ENCODE measurements at places on chromosomes 1 and 21.

- no peak for DNase-seq
Measured at GRCh38 chr21:45040157-45040711, 34.1 kb upstream of the ADARB1 start.

DNA sequence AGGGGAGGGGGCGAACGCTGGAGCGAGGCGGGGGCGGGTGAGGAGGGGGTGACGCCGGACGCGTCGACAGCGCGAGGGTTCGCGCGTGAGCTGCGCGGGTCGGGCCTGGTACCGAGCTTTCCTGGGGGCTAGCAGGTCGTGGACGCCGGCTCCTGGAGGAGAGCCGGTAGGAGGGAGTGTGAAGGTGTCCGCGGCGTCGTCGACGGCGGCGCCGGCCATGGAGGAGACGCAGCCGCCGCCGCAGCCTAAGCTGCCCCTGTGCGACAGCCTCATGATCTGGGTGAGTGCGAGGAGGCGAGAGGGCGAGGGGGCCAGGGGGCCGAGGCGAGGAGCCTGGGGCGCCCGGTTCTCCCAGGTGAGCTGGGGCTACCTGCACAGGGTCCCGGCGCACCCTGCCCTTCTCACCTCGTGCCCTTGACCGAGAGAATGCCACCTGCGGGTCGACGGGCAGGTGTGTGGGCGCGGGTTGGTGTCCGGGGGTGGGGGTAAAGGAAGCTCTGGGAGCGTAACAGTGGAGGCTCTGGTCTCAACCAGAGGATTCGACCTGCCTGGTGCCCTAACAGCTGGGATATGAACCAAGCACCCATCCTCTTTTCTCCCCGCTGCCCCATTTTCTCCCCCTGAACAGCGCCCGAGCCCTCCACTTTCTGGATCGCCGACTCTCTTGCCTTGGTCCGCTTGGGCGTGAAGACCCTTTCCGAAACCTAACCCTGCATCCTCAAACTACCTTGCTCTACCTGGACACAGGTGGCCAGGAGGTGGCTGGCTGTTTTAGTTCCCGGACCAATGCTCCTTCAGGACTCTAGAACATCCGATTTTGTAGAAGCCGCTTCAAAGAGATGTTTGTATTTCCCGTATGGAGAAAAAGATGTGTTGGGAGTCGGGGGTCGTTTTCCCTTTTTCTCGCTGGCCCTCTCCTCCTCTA is at the start of gene HOOK1:
HOOK1 (plus strand) TSS at position 49 of the 925 bp plus-strand sequence; CDS start at position 218, 169 bp downstream.
- no peak for DNase-seq

DNA sequence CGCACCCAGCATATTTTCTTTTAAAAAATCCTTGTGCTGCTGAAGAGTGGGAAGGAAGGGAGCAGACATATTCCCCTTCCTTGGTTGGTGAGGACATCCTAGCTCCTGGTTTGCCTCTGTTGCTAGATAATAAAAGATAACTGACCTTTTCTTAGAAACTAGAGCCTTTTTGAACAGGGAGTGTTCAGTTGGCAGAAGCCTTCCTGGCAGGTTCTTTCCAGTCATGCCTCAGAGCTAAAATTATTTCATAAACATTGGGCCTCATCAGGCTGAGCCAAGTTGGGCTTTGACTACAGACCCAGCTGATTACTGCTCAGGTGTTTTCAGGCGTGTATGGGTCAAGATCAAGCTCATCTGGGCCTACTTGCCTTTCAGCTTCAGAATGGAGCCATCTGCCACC is 22.7 kb upstream of the SH3BGRL3 start:
- DNase-seq = no peak

DNA sequence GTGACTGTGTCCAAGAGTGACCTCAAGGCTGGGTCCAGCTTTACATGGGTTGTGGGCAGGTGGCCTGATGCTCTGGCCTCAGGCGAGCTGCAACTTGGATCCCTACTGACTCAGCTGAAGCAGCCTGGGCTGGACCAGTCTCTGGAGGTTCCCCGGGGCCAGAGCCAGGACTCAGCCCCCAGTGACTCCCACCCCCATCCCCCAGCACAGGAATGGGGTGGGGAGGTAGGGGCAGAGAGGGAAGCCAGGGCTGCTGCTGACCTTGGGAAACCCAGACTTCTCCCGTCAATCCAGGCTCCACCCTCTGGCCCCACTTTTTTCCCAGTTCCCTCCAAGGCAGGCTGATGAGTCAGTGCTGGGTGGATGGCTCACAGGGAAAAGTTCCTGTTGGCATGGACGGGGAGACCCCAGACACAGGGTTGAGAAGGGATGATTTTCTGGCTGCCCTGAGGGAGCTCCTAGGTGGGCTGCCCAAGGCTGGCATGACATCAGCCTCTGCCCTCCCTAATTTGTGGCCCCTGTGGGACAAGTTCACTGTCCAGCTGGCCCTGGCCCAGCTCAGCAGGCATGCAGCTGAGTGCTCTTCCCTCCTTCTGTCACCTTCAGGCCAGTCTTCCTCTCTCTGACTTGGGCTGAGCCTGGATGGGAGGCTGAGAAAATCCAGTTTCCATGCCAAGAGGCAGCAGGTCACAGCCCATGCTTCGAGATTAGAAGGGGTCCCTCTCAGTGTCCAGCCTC is 2.2 kb downstream of the ZC3H12A start:
- DNase-seq = peak; percentile 34

- no peak for DNase-seq
Measured at GRCh38 chr1:184022668-184023067, 14.9 kb downstream of the COLGALT2 start.

DNA sequence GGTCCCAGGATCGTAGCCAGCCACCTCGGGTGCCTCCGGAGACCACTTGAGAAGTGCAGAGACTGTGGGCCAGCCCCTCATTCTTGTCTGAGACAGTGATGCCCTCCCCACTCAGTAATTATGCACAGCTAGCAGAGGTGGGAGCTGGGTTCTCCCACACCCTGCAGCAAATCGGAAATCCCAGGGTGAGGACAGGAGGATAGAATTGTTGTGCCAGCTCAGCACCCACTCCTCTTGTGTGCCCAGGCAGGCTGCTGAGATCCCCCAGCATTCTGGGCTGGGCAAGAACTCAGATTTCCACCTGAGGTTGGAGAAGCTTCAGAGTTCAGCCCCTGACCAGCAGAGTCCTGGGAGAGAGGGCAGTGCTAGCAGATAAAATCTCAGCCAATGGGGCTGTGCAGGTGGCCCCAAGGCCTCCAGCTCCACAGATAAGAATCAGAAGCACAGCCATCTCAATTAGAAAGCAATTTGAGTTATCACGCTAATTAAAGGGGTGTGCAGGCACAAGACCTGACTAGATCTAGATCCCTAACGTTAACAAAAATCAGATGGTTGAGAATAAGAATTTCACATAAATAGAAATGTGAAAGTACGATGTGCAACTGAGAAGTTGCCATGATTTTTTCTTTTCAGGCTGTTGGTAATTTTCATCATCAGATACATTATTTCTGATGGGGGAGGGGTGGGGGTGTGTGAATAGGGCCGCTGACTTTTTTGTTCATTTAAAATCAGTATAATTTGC is 45.5 kb upstream of the IRF2BP2 start:
- DNase-seq = no peak

DNA sequence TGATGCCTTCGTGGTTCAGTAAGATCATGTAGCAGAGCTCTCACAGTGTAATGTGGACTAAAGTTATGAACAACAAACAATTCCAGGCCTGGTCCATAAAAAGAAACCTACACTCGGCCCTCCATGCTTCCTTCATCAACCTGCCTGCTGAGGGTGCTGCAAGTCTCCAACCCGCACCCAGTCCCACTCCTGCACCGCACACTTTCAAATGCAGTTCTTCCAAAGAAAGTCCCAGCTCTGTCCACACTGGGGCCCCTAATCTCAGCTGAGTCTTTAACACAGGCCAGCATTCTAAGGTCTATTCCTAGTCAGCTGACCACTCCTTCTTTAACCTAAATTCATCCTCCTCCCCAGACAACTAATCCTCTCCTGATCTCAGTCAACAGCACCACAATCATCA is 71.5 kb upstream of the NR5A2 start:
- no peak for DNase-seq

DNA sequence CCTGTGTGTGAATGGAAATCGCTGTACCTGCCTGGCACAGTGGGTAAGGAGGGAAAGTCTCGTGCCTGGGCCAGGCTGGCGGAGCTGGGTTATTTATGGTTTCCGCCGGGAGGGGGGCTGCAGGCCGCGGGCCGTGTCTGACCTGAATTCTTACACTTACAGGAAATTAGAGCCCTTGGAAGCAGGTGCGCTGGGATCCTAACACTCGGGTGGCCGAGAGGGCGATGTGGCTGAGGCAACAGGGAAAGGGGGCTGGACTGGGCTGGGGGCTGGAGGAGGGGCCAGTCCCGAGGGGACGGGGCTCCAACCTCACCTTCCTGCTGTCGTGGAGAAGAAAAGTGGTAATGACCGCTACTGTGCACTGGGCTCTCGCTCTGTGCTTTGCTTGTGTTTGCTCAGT is 109.4 kb upstream of the WNT4 start:
- DNase-seq = no peak

DNA sequence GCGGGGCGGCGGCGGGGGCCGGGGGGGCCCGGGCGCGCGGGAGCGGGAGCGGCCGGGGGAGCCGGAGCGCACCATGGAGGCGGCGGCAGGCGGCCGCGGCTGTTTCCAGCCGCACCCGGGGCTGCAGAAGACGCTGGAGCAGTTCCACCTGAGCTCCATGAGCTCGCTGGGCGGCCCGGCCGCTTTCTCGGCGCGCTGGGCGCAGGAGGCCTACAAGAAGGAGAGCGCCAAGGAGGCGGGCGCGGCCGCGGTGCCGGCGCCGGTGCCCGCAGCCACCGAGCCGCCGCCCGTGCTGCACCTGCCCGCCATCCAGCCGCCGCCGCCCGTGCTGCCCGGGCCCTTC is 546 bp downstream of the SKI start:
- no peak for DNase-seq

DNA sequence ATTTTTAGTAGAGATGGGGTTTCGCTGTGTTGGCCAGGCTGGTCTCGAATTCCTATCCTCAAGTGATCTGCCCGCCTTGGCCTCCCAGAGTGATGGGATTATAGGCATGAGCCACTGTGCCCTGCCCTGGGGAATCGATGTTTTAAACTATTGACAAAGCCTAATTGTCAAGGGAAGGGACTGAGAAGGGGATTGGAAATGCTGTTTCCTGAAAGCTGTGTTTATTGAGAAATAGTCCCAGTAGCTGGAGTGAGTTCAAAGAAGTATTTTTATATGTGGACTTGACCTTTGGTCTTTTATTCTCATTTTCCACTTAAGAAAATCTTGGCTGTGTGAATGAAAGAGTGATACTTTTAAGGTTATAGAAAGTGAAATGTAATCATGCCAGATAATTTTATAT is 47.5 kb downstream of the KIF1B start:
- DNase-seq = no peak

GRCh38 chr1:70348399-70349165 is 5.9 kb downstream of the ANKRD13C start:
- DNase-seq = no peak

DNA sequence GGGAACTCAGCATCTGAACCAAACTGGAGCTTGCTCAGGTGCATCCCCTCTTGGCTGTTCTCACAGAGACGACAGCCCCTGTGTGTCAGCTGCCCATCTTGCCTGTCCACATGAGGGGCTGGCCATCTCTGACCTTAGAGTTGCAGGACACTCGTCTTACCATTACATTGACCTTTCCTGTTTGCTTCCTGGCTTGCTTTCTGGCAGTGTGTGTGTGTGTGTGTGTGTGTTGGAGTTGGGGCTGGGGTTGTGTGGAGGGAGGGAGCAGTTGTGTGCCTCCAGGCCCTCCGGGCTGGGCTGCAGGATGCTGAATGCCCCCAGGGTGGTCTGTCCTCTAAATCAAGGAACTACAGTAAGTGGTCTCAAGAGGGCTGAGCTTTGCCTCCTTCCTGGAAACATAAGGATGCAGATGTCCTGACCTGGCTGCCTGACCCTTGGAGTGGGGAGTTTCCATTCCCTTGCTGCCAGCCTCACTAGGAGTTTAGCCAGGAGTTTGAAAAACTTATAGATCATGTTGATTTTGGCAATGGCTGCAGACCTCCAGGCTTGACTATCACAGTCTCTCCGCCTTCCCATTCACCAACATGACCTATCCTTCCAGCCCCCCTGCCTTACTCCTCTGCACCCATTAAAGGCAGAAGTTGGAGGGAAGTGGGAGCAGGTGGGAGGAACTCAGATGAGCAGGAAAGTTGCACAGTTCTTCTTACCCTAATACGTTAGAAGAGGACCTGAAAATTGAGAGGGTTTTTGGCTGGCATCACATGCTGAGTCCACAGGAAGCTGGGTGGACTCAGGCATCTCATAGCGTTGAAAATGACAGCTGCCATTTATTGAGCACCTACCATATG is 19.0 kb downstream of the RASSF5 start:
- DNase-seq = no peak

DNA sequence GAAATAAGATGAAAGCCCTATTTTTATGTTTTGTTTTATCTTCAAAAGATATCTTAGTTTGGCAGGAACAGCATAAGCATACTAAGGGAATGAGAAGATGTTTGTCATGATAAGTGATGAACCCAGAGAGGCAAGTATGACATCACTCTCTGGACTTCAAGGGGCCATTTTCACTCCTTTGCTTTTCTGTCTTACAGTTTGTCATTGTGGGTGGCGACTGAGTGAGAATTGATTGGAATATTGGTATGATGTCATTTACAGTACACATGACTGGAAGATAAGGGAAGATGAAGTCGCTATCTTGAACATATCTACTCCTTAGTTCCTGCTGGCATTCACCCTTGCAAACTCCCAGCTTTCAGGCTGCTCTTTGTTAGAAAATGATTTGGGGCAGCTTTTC is 258.1 kb upstream of the RAB4A start:
- no peak for DNase-seq

- no peak for DNase-seq
Measured at GRCh38 chr21:38156200-38156599, 100.6 kb upstream of the KCNJ15 start.

- no peak for DNase-seq
Measured at GRCh38 chr1:117312453-117313138, 54.7 kb upstream of the MAN1A2 start.

GRCh38 chr1:89356658-89357400 is 7.0 kb upstream of the GBP6 start:
- no peak for DNase-seq

- no peak for DNase-seq
Measured at GRCh38 chr1:151841141-151841540, 1.5 kb upstream of the C2CD4D start.

DNA sequence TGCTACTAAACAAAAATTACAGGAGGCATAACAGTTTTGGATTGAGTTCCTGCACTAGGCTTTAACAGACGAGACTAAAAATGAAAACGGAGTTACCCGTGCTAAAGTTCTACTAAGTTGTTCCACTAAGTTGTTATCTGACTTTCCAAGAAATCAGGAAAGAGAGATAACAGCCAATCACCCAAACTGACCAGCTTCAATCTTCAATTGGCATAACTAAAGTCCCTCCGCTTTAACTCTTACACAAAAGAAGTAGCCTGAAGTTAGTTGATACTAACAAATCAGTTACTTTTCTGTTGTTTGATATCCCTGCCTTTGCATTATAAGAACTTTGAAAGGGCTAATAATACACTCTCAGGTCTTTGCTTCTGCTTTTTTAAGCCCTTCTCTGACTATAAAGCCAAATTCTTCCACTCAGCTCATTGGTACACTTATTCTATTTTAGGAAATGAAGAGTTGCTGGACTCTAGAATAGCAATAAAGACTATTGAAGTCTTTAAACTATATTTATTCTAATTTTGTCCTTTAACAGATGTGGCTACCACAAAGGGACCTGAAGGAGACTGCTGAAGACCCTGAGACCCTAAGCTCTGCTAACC is 61.3 kb downstream of the TESK2 start:
- no peak for DNase-seq
